OCI-LY7 (cell line): ENCODE measurements at places on chromosomes 5 and 9. TPM values are rescaled to one million over a fixed set of nuclear protein-coding genes. Genes with fewer than 3 reads are reported as not detected.

Gene SELENOP
- not detected in 2 replicates for total RNA-seq

Gene CKMT2
- total RNA-seq, result not detected in 2 replicates

Gene PCSK5
- total RNA-seq, result 0.76 and 1.1 TPM in 2 replicates

Gene TCERG1
- 164 and 173 TPM in 2 replicates for total RNA-seq

Gene TTC23L
- 0.63 and 1.4 TPM in 2 replicates for total RNA-seq

Gene LRRTM2
- total RNA-seq, result not detected in 2 replicates

Gene SUSD3
- total RNA-seq, result 94.1 and 116 TPM in 2 replicates

Gene PCDHGA6
- total RNA-seq, result 5.5 and 6.2 TPM in 2 replicates

Gene WDR31
- total RNA-seq, result 1.2 and 1.4 TPM in 2 replicates

DNA sequence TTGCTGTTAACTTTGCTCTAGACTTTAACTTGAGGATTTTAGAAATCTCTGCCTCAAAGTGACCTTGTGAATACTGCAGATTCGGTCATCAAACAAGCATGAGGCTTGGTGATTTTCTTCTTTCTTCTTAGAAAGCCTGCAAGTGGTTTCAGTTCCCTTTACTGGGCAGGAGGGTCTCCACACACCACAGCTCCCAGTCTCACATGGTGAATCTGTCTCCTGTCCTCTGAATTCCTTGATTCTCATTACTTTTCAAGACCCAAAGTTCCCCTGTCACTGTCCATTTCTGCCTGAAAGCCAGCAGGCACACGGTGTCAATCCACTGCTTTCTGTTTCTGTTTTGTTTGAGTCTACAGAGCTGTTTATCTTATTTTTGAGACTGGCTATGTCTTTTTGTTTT, 14.1 kb downstream of the HSPB3 start:
- DNase-seq, result peak; percentile 57

- DNase-seq, result peak; percentile 4
Measured at GRCh38 chr5:52943285-52943684, 45.9 kb upstream of the ITGA2 start.

DNA sequence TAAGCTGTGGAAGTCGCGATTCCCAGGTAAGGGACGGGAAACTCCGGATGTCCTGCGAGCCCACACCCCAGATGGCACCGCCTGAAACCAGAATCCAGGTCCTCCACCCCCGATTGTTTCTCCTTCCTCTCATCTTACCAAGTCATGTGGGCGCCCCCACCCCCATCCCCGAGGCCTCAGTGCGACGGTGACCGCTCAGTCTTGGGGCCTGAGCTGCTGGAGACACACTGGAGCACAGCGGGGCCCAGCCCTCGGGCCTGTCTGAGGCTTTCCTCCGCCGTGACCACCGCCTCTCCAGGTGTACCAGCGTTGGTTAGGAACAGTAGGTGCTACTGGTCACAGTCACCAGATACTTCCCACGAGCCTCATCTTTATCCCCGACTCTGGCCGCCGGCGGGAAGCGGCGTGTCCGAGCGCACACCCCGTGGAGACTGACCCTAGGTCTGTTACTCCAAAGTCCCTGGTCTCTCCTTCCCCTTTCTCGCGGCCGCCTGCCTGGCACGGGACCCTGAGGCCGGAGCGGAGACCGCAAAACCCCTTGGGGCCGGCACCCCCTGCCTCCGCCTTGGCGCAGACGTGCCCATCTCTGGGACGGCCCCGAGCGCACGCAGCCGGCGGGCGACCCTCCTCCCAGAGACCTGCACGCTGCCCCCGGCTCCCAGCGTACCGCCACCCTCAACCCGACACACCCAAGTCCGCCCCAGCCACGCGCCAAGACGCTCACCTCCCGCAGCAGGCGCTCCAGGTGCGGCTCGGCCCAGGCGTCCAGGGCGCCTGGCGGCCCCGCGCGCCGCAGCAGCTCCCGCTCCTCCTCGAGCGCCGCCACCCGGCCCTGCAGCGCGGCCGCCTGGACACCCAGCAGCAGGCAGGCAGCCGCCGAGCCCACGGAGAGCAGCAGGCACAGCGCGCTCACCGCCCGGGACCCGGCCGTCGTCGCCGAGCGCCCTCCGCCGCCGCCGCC, 733 bp downstream of the COL23A1 start:
- no peak for DNase-seq

DNA sequence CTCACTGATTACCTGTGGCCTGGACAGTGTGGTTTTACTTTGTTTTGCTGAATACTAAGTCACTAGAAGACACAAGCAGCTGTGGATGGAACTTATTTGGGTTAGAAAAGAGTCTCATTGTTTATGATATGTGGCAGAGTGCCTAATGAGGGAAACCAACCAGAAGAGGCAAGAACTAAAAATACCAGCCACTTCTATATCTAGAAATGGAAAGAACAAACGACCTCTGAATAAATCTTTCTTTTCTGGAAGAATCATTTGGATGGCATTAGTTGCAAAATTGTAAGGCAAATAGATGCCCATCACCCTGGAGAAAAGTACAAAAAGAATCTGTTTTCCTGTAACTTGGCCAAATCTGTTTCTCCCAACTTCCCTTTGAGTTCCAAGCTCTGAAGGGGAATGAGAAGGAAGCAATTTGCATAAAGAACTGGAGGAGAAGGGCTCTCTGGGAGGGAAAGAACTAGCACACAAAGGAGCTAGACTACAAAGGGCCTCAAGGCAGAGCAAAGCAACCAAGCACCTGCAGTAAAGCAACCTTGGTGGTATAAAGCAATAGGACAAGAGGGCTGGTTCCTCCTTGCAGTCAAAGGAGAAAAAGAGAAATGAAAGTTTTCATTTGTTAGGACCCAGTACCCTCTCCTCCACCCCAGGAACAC, 455.4 kb downstream of the CAAP1 start:
- DNase-seq, result no peak

DNA sequence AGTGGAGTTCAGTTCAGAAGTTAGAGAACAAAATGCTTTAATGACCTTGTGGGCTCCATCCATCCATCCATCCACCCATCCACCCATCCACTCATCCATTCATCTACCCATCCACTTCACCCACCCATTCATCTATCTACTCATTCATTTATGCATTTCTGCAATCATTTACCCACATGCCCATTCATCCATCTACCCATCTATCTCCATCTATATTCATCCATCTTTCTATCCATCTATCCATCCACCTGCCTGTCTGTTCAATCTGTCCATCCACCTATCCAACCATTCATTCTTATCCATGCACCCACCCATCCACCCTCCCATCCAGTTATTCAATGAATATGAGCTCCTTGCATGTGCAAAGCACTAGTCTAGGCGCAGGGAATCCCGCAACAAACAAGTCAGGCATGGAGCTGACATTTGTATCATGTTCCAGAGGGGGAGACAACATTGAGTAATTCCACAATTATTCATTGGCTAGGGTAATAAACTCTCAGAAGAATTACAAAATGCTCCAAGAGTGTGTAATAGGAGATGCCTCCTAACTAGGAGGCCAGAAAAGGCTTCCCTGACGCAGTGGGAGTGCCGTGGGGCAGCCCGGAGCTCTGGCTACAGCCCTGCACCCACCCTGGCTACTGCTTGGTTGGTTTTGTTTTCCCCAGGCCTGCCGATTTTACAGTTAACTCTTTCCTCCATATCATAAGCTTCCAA, 211.2 kb downstream of the NXNL2 start:
- DNase-seq, result no peak

DNA sequence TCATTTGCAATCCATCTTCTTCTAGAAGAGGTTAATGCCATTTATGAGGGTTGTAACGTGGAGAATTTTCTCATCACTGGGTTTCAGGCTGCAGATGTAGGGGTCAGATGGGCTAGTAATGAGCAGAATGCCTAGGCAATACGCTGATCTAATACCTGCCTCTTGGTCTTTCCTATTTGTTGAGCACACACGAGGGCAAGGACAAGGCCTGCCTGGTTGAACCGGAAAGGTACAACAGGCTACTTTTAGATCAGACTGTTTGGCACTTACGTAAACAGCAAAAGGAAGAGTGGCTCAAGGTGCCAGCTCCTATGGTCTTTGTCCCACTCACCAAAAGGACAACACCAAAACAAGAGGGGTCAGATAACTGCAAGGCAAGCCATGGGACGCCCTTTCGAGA, 24.0 kb upstream of the GNE start:
- no peak for DNase-seq

- DNase-seq, result no peak
Measured at GRCh38 chr5:137561608-137562007, 62.5 kb upstream of the SPOCK1 start.

GRCh38 chr5:75828029-75828428, 110.8 kb upstream of the POC5 start:
- DNase-seq, result no peak

DNA sequence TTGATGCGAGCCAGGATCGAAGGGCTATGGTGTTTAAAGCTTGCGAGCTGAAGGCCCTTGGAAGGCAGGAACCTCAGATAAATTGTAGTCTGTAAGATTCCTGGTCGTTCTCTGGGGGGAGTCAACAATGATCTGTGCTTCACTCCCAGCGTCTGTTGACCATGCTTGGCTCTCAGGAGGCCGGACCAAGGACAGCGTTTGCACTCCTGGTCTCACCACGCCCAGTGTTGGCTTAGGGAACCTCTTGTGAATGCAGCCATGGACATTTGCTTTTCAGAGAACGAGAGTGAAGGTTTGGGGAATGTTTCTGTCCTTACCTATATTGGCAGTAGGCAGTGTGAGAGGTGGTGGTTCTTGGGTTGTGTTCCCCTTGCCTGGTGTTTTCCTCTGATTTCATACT, 60.2 kb upstream of the FAM120AOS start:
- DNase-seq, result no peak

- DNase-seq, result no peak
Measured at GRCh38 chr5:67234671-67235176, 38.1 kb upstream of the CD180 start.

GRCh38 chr5:78805474-78806124, 157.0 kb upstream of the LHFPL2 start:
- no peak for DNase-seq

DNA sequence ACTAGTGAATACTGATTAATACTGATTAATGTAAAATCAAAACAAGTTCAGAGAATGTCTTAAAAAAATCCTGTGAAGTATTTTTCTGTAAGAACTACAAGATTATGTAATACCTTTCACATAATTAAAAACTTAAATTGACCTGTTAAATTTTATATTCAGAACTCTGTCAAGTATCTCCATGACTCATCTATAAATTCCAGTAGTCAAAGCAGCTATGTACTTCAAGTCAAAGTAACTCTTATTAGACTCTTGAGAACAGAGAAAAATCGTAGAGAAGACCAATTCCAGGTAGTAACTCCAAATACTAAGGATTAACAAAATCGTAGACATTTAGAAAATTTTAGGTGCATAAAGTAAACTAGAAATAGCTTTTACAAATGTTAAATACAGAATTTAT, 77.1 kb downstream of the HOMER1 start:
- no peak for DNase-seq
